GDM1 (cell line): ENCODE measurements at places on chromosomes 2 and 18.
A peak's percentile ranks its signal among the peaks of the same experiment; 100 is the strongest.

GRCh38 chr2:29570539-29570938 is 350.8 kb downstream of the ALK start:
- no peak for DNase-seq

GRCh38 chr18:10100941-10101701 is 187.3 kb downstream of the VAPA start:
- no peak for DNase-seq

DNA sequence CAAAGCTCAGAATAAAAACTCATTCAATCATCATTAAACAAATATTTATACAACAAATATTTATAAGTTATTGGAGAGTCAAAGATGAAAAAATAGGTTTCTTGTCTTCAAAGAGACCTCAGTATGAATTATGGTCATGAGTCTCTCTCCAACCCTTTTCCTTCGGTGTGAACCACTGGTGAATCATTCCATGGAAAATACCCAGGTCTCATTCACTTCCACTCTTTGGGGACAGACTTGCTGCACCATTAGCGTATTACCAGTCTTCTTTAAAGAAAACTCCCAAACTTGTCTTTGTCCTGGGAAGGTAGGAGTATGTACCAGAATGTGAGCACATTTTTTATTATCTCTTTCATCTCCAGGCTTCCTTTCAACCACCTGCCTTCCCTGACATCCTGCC is 257.4 kb upstream of the RBMS1 start:
- DNase-seq = no peak

DNA sequence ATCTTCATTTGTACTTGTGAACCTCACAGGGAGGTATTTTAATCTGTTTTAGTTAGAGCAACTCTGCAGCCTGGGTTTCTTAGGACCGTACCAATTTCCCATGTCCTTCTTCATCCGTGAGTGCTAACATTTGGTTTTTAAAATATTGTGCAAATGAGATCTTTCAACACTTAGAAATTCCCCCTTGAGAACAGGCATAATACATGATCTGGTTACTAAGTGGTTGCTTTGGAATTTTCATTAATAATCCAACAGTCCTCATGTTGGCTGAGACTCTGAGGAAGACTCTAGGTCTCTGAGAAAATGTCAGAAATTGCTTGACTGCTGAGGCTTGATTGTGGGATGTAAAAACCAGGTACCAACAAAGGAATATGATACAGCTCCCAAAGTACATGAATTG is 125.6 kb upstream of the CDCA7 start:
- no peak for DNase-seq

DNA sequence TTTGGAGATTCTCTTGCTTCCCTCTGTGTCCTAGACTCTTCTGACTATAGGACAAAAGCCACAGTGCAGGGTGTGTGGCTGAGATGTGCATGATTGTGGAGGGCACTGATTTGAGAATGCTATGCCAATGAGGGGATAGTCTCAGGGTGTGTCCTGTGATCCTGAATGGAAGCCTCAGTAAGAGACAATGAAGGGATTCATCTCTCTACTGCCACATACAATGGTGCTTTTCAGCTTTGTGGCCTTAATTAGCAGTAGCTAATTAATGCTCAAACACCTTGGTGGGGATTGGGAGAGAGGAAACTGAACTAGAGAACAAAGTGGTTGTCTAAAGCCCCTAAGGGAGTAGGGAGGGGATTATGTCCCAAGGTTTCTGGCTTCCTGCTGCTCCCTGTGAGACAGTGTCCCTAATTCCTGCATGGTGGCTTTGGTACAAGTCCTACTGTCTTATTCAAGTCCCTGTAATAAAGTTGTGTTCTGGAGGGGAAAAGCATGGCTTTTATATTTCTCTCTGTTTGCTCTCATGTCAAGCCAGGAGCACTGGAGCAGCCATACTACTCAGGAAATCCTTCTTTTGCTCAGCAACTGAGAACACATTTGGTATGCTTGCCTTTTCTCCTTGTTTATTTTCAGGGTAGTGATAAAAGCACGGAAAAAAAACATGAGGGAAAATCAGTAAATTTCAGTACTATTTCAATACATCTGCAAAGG is 415.2 kb upstream of the TCF4 start:
- no peak for DNase-seq

GRCh38 chr2:240909216-240909974 is 3.3 kb downstream of the CROCC2 start:
- DNase-seq = no peak

DNA sequence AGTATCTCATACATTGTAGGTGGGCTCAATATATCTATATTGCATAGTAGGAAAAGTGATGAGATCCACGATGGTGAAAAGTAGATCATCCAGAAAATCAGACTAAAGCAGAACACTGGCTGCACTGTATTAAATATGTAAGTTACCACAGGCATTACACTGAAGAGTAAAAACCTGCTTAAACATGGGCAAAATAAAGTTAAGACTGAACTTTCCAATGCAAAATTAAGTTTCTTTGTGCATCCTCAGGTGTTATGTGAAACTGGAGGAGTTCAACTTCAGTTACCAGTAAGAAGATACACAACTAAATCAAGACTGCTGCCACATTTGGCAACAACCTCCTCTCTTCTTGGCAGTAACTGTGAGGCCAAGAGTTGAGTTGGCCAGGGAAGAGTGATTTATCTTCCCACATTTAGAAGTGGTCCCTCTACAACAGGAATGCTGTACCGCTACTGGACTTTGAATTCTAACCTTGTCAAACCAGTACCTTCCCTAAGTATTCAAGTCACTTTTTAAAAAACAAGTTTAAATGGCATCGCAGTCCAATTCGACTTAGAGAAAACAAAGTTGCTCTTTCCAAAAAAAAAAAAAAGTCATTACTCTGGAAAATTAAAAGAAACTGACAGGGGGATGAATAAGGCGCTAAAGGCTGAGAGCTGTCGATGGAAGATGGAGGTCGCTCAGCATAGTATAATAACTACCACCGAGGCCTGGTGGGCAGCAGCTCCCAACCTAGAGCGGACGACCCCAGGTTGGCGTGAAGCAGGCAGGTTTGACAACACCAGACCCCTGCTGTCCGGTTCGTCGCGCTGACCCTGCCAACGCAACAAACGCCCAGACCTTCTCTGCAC is 1.1 kb downstream of the MAP4K3 start:
- no peak for DNase-seq

GRCh38 chr2:74836675-74837401 is 2.9 kb downstream of the HK2 start:
- no peak for DNase-seq

GRCh38 chr2:239564587-239564986 is 163.8 kb upstream of the HDAC4 start:
- DNase-seq = no peak

- no peak for DNase-seq
Measured at GRCh38 chr2:171841996-171842395, 52.0 kb downstream of the SLC25A12 start.

DNA sequence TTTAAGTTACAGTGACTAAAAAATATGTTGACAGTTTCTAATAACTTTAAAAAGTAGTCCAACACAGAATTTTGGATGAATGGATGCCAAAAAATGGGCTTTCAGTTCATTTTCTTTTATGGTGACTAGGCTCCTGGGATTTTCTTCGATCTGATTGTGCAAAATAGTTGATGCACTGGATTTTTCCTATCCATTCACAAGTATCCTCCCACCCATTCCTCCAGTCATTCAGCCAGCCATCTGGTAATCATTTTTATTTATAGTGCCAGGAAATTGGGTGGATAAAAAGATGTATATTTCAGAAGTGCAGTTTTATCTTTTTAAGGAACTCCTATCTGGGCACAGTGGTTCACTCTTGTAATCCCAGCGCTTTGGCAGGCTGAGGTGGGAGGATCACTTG is 175.1 kb downstream of the PTPRM start:
- DNase-seq = no peak

DNA sequence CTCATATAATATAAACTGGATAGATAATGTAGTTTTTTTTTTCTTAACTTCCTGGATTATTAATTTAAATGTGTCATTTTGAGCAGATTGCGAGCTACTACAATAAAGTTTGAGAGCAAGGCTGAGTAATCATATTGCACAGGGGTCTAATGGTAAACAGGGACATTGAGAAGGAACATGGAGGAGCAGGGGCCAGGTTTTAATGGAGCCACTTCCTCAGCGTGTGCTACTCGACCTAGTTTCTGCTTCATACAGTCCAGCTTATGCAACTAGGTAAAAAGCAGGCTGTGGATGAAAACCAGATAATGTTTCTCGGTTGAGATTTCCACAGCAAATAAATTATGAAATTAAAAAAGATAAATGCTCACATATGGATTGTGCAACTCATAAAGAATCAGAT is 1915.7 kb upstream of the CELF4 start:
- DNase-seq = no peak

- DNase-seq = no peak
Measured at GRCh38 chr18:70068981-70069380, 121.3 kb upstream of the CD226 start.

DNA sequence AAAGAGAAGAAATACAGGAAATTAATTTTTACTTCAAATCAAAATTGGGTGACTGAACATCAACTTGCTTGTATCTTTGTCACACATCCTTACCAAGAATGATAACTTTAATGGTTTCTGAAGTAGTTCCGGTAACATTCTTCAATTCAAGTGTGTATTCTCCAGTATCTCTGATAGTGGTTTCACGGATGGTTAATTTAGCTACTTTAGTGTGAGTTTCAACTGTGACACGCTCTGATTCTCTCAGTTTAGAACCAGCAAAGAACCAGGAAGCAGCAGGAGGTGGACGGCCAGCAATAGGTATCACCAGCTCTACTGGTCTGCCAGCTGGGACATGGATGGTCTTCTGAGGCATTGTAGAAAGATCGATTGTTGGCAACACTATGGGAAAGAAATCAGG is 62.3 kb downstream of the PLEKHA3 start:
- no peak for DNase-seq

DNA sequence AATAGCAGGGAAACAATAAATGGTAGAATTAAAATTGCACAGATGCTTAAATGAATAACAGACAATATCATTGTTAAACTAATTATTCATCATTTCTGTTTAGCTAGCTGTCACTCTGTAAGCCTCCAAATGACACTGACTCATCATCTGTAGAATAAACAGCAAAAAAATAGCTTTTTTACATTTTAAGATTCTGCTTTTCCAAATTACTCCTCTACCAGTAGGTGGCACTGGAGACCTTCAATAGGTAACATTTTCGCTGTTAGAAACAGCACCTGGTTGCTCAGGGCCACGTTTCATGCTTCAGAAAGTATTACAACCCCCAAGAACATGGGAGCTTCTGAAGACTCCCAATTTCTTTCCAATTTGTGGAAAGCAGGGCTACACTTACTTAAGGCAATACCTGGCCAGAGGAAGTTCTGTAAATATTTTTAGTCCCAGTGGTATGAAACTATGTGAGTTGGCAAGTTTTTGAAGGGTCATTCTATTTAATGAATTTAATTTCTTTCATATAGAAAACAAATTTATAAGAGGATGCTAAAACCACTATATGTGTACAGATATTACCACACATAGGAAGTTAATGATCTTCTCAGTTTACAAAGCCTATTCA is 45.4 kb downstream of the TTN start:
- DNase-seq = no peak

DNA sequence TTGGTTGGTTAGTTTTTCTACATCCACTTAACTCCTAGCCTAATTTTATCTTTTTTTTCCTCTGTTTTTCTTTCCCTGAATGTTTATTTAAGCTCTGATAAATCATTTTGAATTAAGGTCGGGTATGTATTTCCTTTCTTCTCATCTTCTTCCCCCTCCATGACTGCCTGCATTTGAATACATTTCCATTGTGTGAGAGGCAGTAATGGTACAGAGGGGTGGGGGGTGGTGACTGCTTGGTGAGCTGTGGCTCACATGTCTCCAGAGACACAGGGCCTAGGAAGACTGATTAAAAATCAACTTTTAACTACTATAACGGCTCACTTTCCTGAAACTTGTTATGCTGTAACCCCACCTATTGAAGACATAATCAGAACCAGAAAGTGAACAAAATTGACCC is 58.0 kb downstream of the NEDD4L start:
- DNase-seq = no peak

GRCh38 chr2:210548878-210549384 is 7.5 kb upstream of the CPS1 start:
- no peak for DNase-seq

GRCh38 chr2:108444941-108445840 is 3.8 kb upstream of the GCC2 start:
- DNase-seq = peak; percentile 76

DNA sequence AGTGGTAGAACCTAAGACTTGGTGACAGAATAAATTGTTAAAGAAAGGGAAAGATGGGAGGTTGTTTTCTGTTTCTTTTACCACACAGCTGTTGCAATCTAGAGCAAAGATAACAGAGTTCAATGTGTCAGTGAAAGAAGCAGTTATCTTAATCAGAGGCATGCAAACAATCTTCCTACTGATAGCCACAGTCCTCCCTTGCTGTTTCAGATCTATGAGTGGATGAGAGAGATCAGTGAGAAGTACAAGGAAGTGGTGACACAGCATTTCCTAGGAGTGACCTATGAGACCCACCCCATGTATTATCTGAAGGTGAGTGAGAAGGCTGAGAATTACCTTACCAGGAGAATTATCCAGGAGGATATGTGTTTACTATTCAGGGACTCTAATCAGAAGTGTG is 15.9 kb downstream of the CPO start:
- no peak for DNase-seq

GRCh38 chr2:129008055-129008880 is 689.6 kb upstream of the HS6ST1 start:
- no peak for DNase-seq

DNA sequence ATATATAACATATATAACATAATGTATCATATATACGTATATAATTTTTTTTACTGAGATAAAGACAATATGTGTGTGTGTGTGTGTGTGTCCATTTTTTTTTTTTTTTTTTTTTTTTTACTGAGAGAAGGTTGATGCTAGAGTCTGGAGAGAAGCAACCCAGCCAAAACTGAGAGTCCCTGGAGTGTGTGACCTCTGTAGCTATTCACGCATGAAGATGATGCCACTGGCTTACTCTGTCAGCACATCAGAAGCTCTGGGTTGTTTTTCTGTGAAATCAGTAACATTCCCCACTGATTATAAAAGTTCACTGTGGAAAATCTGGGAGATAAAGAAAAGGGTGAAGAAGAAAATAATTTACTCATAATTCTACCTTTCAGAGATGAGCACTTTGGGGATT is 27.2 kb downstream of the CCDC195 start:
- DNase-seq = no peak

DNA sequence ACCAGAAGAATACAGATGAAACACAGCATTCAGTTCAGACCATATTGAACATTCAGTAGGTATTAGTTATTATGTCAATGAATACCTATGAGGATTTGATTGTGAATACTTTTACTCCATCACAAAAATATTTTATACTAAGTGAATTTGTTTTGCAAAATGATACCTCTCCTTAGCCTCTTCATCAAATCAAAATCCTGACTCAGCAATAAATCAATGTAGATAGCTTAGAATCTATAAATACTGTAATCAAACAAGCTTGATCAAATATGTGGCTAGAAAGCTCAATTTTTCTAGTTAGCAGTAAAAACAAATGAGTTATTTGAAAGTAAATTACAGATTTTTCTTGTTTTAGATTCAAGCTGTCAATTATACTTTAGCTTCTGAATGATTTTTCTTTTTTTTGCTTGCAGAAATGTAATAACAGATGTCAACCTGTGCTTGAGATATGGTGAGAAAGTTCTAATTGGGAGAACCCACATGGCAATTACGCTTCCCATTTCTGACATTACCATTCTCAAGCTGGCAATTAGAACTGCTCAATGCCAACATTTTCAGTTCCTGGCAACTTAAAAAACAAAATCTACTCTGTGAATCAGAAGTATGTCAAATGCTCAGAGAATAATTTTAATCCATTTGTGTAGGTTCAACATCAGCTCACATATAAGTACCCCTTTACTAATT is 109.6 kb downstream of the PRELID3A start:
- DNase-seq = no peak

- DNase-seq = no peak
Measured at GRCh38 chr2:64678771-64679590, 25.3 kb upstream of the SERTAD2 start.
